ENCODE measurements at places on chromosomes 2 and 18.

DNA sequence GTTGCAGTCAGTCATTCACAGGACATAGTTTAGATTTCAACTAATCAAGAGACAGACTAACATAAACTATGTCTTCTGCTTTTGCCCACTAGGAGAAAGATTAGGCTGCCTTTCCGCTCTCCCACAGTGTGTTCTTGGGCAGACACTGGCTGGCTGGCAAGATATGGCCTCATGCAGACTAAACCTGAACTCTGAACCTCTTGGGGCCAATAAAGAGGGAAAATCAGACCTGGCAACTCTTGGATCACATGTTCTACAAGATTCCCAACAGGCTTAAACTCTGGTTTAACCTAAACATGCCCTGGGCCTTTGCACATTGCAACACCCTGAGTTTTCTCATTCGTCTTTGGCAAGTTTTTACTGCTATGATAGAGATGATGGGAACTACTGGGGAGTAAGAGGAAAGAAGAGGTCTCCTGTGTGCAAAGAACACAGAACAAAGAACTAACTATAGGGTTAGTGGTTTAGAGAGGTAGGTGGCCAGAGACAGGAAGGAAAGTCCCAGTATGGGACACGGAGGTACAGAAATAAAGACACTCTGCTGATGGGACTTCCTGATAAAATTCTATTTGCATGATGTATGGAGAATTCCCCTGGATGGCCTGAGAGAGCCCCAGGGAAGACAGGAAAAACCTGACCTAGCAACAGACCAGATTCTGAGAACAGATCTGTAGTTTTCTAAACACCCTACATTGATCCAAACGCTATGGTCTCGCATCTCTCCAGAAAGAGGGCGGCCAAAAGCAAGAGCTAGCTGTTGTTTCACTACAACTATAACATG lies 2.0 kb upstream of the ATRAID start:
- H3K27me3 ChIP-seq: no peaks in the 10 kb centered on the region
- peaks cover 16% of the 10 kb centered on the region for H3K4me1 ChIP-seq
- H3K36me3 ChIP-seq: peaks cover 49% of the 10 kb centered on the region
- H3K4me3 ChIP-seq: no peak overlapping the region
- no peak overlapping the region for H3K27ac ChIP-seq

- H3K27me3 ChIP-seq: peaks cover 2% of the 10 kb centered on the region
- no peak for DNase-seq
- no peaks in the 10 kb centered on the region for H3K36me3 ChIP-seq
- H3K27ac ChIP-seq: no peak overlapping the region
- H3K4me3 ChIP-seq: no peak overlapping the region
These were observed 50.9 kb upstream of the PLB1 start for GRCh38 chr2:28444956-28445355.

DNA sequence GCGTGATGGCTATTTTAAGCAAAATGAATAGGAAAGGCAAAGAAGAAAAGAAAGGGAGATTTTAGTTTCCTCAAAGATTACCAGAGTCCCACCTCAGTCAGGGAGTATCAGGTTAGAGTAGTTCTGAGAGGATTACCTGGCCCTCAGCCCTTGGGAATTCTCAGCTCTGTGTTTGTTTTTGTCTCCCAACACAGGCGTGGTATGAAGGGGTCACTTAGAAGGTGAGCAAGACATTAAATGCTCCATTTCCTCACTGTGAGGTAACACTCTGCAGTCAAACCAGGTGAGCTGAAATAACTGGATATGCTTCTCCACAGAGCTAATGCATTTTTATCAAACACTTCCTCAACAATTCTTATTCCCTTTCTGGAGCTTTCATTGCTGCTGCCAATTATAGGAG lies 232.2 kb downstream of the IKZF2 start:
- H3K4me1 ChIP-seq: no peaks in the 10 kb centered on the region
- H3K36me3 ChIP-seq: no peaks in the 10 kb centered on the region
- no peak overlapping the region for H3K4me3 ChIP-seq

DNA sequence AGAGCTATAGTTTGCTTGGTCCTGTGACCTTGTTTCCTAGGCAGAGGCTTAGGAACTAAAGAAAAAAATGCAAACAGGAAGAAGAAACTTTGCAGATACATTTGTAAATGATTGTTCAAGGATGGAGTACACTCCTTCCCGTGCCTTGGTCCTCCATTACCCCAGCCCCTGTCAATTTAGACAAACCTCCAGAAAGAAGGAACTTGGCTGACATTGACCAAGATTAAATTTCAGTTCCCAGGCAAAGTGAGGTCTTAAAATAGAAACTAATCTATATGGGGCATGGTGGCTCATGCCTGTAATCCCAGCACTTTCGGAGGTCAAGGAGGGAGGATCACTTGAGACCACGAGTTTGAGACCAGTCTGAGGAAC lies 179.9 kb upstream of the FN1 start:
- peaks cover 27% of the 10 kb centered on the region for H3K4me1 ChIP-seq
- H3K36me3 ChIP-seq: no peaks in the 10 kb centered on the region
- no peaks in the 10 kb centered on the region for H3K27me3 ChIP-seq
- H3K27ac ChIP-seq: no peak overlapping the region
- no peak for DNase-seq

GRCh38 chr2:16674154-16674553 lies 8.5 kb upstream of the CYRIA start:
- no peak overlapping the region for H3K27ac ChIP-seq
- H3K4me3 ChIP-seq: no peak overlapping the region
- no peak for DNase-seq
- no peaks in the 10 kb centered on the region for H3K27me3 ChIP-seq

DNA sequence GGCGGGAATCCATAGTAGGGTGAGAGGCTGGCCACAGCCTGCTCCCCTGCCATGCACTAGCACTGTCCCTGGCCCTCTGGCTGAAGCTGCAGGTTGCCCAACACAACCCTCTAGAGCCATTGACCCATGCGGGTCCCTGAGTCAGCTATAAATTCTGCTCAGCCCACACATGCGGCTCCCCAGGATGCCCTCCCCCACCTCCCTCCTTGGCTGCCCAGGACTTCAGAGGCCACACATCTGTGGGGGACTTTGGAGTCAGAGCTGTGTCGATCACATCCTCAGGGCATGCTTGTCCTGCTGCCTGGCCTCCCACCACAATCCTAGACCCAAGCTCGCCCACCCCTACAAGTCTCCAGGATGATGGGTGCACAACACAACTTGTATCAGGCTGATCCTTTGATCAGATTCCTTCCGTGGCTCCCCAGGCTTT lies 97.0 kb downstream of the TFCP2L1 start:
- H3K4me1 ChIP-seq: no peaks in the 10 kb centered on the region
- DNase-seq: no peak
- H3K4me3 ChIP-seq: no peak overlapping the region
- H3K36me3 ChIP-seq: no peaks in the 10 kb centered on the region
- no peak overlapping the region for H3K27ac ChIP-seq

DNA sequence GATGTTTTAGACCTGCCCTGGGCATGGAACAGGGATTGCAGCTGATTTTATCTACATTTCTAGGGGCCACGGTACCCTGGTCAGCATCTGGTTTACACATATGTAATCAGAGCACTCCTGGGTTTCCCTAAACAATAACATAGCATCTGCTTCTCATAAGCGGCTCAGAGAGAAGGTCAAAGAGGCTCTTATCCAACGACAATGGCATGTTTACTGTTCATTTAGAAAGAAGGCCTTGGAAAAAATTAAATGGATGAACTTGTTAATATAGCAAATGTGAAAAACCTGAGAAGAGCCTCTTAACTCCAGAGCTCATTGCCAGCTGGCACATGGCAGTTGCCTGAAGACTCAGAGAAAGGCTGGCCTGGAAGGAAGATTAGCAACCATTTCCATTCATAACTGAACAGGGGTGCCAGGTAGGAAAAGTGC lies 202.8 kb upstream of the THUMPD2 start:
- no peak overlapping the region for H3K27ac ChIP-seq
- no peaks in the 10 kb centered on the region for H3K27me3 ChIP-seq
- no peak overlapping the region for H3K4me3 ChIP-seq
- H3K4me1 ChIP-seq: no peaks in the 10 kb centered on the region

- no peak overlapping the region for H3K4me3 ChIP-seq
- no peaks in the 10 kb centered on the region for H3K36me3 ChIP-seq
- DNase-seq: no peak
- H3K27me3 ChIP-seq: no peaks in the 10 kb centered on the region
These were observed 1.0 kb downstream of the IL1A start for GRCh38 chr2:112783187-112783714.

- no peaks in the 10 kb centered on the region for H3K4me1 ChIP-seq
- H3K27me3 ChIP-seq: peaks cover 85% of the 10 kb centered on the region
- H3K4me3 ChIP-seq: no peak overlapping the region
- no peak overlapping the region for H3K27ac ChIP-seq
These were observed 8.3 kb downstream of the NEU4 start for GRCh38 chr2:241817126-241817820.

DNA sequence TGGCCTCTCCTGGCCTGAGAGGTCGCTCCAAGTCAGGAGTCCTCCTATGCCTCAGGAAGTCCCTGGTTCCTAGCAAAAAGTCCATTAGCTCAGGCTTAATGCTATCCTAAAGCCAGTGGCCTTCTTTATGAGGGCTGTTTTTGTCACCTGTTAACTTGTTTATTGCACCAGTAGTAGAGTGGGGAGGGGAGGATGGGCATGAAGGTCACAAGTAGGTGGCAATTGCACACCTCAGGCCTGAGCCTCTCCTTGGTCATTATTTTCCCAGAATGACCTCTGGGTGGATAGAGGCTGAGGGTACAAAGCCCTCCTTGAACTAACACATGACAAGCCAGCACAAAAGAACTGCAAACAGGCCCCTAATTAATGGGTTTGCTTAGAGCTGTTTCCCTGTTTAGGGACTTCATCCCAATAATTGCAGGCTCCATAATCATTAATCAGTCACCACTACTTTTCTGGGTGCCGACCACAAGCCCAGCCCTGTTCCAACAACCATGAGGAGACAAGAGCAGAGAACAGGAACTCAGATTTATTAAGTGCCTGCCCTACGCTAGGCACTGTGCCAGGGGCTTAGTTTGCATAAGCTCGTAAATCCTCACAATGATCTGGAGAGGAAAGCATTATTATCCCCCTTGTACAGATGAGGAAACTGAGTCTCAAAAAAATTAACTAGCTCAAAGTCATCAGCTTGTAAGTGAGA lies 123.0 kb upstream of the PKDCC start:
- peaks cover 14% of the 10 kb centered on the region for H3K4me1 ChIP-seq
- H3K4me3 ChIP-seq: no peak overlapping the region
- no peaks in the 10 kb centered on the region for H3K27me3 ChIP-seq

- H3K4me3 ChIP-seq: no peak overlapping the region
- H3K27ac ChIP-seq: no peak overlapping the region
- no peaks in the 10 kb centered on the region for H3K27me3 ChIP-seq
- H3K4me1 ChIP-seq: no peaks in the 10 kb centered on the region
These were observed 1207.3 kb downstream of the DPP10 start for GRCh38 chr2:115649731-115650130.

- H3K27me3 ChIP-seq: no peaks in the 10 kb centered on the region
- no peak for DNase-seq
- peaks cover 11% of the 10 kb centered on the region for H3K36me3 ChIP-seq
- no peaks in the 10 kb centered on the region for H3K4me1 ChIP-seq
These were observed 86.8 kb downstream of the CLIP4 start for GRCh38 chr2:29201979-29202378.

DNA sequence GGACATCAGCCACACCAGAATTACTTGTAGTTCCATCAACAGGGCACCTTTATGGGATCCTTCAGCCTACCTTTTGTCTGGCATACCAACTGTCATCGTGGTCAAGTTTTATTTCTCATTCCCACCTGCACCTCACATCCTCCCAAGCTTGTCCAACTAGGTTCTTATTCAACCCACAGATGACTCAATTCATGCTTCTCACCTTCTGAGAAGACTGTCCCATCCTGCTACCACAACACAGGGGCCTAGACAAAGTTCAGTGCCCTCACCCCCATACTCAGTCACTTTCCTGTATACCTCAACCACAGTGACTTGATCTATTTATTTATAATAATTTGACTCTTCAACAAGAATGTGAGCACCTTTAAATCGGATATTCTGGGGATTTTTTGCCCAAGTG lies 114.4 kb upstream of the ACVR1C start:
- no peaks in the 10 kb centered on the region for H3K27me3 ChIP-seq
- DNase-seq: no peak
- H3K27ac ChIP-seq: no peak overlapping the region

DNA sequence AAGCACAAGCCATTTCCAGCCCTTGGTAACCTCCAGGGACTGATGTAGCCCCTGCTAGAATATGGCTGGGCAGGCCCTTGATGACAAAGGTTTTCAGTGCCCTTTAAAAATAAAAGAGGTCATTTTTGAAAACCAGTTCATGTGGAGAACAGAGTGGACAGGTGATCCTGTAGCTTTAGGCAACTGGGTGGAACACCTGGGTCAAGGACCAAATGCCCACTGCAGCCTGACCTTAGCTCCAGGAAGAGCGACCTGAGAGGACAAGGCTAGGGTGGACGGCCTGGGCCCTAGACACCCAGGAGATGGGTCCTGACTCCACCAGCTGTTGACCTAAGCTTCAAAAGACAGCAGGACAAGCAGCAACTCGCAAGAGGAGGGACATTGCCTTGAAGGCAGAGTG lies 116.6 kb downstream of the LIPG start:
- H3K27ac ChIP-seq: no peak overlapping the region
- H3K4me3 ChIP-seq: no peak overlapping the region
- H3K36me3 ChIP-seq: no peaks in the 10 kb centered on the region
- H3K27me3 ChIP-seq: peaks cover 3% of the 10 kb centered on the region
- DNase-seq: no peak

DNA sequence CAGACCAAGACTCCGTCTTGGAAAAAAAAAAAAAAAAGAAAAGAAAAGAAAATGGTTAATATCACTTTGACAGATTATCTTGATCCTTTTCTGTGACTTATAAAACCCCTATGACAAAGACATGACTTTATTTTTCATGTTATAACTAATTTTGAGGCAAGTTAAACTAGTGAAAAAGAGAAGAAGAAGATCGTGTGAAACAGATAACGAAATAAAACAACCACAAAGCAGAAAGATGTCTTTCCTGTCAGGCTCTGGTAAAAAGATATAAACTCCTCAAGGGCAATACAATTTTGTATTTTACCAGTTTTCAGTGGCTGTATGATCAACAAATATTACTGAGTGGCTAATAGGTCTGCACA lies 13.4 kb upstream of the RBMS1 start:
- peaks cover 5% of the 10 kb centered on the region for H3K4me1 ChIP-seq
- no peaks in the 10 kb centered on the region for H3K36me3 ChIP-seq
- no peak overlapping the region for H3K4me3 ChIP-seq
- H3K27me3 ChIP-seq: no peaks in the 10 kb centered on the region

DNA sequence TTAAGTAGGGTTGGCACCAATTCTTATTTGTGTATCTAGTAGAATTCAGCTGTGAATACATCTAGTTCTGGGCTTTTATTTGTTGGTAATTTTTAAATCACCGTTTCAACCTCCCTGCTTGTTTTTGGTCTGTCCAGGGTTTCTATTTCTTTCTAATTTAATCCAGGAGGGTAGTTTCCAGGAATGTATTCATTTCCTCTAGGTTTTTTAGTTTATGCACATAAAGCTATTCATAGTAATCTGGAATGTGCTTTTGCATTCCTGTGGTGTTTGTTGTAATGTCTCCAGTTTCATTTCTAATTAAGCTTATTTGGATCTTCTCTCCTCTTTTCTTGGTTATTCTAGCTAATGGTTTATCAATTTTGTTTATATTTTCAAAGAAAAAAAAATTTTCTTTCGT lies 1361.8 kb upstream of the DDX18 start:
- H3K4me1 ChIP-seq: no peaks in the 10 kb centered on the region
- DNase-seq: no peak
- H3K4me3 ChIP-seq: no peak overlapping the region
- no peaks in the 10 kb centered on the region for H3K36me3 ChIP-seq
- no peak overlapping the region for H3K27ac ChIP-seq
- H3K27me3 ChIP-seq: no peaks in the 10 kb centered on the region

- H3K4me1 ChIP-seq: no peaks in the 10 kb centered on the region
- H3K4me3 ChIP-seq: no peak overlapping the region
- no peak overlapping the region for H3K27ac ChIP-seq
- H3K27me3 ChIP-seq: no peaks in the 10 kb centered on the region
These were observed 243.2 kb upstream of the HDAC4 start for GRCh38 chr2:239644011-239644410.

All from tibial artery (tissue), 4 donors.